ENCODE measurements at places on chromosomes 2 and 18. TPM values are rescaled to one million over a fixed set of nuclear protein-coding genes. Genes with fewer than 3 reads are reported as not detected.

- DNase-seq, result no peak
Observed at GRCh38 chr2:205868773-205869333, 186.6 kb downstream of the NRP2 start.

GRCh38 chr2:44566059-44566458 lies 204.3 kb downstream of the CAMKMT start:
- no peak for DNase-seq

DNA sequence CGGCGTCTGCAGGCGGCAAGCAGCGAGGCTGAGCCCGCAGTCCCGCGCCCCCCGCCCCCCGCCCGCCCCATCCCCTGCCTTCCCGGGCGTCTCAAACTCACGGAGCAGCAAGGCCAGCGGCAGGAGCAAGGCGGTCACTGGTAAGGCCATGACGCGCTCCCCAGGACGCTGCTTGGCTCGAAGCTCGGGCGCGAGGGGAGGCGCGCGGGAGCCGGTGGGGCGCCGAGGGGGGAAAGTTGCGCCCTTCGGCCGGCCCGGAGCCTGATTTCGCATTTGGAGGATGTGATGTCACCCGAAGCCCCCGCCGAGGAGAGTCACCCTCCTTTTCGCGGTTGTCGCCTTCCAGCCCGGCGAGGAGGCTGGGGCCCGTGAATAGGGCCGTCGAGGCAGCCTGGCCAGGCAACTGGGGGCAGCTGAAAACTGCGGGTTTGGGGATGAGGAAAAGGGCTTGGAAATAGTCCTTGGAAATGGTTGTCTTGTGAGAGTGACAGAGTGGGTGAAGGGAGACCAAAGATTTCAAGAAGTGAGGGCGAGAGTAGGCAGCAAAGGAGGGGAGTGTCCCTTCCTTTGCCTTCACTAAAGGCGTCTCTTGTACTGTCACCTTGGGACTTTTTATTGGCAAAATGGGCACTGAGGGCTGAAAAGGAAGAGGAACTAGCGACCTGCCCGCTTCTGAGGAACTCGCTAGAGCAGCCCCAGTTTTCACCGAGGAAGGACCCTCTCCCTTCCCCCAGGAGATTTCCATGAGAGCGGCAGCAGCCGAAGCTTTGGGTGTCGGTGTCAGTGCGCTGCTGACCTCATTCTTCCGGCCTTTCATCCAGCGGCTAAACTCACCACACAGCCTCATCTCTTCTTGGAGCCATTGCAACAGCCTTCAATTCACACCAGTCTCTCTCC lies at the start of gene CD8A:
TSS of gene CD8A (minus strand) at position 238 of the 897 bp plus-strand sequence. CDS start at position 150, 88 bp downstream.
- DNase-seq, result no peak

The EVX2 gene
- not detected for total RNA-seq

The TTLL4 gene
- total RNA-seq, result 23.6 TPM

DNA sequence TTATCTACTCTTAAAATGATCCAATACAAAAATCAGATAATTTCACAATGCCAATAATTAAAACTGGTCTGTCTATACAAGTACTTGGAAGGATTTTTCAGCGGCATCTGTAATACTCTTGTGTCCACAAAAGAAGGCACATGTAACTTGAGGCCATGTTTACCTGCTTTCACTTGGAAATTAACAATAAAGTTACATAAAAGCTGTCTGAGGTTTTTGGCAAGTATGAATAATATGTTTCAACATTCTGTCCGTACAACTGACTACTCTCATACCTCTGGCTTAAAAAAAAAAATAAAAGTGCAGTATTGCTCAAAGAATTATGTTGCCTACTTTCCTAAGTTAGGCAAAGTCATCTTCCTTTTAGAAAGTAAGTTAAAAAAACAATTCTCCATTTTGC lies 253.6 kb downstream of the NBAS start:
- DNase-seq, result no peak

GRCh38 chr2:219178377-219179175 lies 501 bp downstream of the RETREG2 start:
- DNase-seq, result no peak

DNA sequence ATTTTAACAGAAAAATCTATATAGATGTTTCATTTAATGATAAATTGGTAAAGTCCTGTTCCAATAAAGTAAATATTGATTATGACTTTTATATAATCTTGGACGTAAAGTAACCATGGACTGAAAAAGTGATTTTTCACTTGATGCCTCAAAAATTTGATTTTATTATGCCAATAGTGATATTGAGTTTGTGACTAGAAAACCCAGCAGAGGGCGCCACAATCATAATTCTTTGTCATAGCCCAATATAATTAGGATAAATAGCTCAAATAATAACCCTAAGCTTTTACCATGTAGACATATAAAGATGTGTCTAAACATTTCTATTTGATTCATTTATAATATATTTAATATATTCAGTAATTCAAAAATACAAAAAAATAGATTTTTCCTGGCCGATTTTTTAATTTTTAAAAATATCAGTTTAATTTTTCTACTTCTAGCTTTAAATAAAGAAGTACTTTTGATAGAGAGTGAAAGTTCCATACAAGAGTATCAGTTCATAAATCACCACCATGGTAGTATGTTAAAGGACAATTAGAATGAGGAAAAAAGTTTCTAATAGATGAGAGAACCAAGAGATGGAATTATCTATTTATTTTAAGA lies 30.7 kb downstream of the CAMKMT start:
- DNase-seq, result no peak

- DNase-seq, result no peak
Observed at GRCh38 chr2:211455216-211455841, 898.9 kb downstream of the CPS1 start.

The UGT1A10 gene
- not detected for total RNA-seq

The RESP18 gene
- not detected for total RNA-seq

DNA sequence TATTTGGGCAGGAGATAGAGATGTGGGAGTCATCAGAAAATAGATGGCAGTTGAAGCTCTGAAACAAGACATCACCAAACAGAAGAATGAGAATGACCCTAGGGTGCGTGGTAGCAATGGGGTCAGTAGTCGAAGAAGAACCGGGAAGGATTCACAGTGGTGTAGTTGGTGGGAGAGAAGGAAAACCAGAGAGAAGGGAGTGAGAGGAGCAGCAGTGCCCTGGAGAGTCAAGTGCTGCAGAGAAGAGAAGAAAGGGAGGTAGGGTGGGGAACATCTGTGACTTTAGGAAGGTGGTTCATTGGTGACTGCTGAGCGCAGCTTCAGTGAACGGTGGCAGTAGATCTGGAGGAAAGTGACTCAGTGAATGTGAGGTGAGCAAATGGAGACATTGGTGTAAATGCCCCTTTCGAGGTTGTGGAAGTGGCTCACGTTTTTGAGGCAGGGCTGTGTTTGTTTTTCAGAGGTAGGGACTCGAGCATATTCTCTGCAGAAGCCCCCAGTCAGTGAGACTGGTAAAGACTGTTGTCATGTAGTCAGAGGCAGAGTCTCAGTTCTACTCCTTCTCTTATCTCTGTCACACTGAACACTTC lies 36.4 kb downstream of the CDC42EP3 start:
- DNase-seq, result no peak

- no peak for DNase-seq
Observed at GRCh38 chr2:113229795-113230194, 48.9 kb downstream of the PAX8 start.

DNA sequence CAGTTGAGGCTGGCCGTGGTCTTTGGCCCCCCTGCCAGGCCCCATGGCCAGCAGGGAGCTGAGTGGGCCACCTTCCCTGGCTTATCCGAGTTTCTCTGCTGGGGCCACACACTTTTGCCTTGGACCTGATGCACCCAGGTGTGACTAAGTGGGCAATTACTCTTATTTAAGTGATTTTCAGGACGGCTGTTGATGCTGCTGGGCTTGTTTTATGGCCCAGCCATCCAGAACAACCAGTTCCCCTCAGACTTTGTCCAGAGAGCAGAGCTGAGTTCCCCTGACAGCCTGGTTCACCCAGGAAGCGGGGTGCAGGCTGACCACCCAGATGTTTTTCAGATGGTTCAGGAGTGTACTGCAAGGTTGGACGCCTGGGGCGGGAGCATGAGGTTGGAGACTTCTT lies 68.8 kb downstream of the GLI2 start:
- no peak for DNase-seq

GRCh38 chr2:23430263-23430662 lies 45.3 kb downstream of the KLHL29 start:
- DNase-seq, result no peak

The NEU4 gene
- total RNA-seq, result 1.1 TPM

The NPPC gene
- 2.5 TPM for total RNA-seq

DNA sequence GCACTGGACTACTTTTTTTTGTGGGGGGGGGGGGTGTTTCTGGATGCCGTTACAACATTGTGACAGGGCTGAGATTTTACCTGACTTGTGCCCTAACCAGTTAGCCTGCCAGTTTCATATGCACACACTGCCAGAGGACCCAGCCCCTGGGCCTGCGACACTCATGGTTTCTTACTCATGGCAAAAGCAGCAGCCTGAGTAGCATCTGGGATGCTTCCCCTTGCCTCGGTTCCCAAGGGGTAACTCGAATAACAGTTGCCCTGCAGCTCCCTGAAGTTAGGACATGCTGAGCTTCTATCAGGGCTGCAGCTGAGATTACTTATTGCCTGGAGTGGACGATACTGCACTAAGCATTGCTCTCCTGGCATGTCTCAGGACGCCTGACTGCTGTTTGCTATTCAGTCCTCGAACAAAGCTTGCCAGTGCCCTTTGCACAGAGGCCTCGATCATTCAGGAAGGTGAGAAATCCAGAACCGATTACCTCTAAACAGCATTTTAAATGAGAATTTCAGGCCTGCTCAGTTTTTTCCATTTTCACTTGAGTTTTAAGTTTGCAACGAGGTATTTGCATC lies 47.9 kb downstream of the TRPM8 start:
- no peak for DNase-seq

The LIMS4 gene
- total RNA-seq, result 4.9 TPM

GRCh38 chr2:234166531-234166930 lies 116.0 kb downstream of the SPP2 start:
- DNase-seq, result no peak

DNA sequence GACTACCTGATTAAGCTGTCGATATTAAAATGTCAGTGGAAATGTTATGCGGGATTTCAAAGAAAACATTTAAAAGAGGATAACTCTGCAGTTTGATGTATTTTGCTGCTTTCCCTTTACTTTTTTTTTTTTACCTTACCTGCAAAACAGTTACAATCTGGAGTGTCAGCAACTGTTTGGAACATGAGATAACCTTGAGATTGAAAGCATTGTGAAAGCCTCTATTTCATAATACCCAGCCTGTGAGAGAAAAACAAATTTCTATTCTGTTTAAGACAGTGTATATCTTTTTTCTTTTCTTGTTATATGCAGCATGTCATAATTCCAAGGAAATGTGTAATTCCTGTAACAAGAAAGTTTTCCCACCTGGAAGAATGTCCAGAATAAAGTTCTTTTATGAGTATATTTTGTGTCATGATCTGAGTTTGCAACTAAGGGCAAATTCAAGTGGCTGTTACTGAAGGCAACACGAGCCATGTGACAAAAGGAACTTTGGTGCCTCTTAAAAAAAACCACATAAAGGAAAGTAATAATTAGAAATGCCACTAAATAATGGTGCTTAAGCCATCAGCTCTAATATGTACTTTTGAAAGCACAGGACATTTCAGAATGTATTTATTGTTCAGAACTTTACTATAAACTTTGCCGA lies 297.0 kb upstream of the DSEL start:
- DNase-seq, result no peak

DNA sequence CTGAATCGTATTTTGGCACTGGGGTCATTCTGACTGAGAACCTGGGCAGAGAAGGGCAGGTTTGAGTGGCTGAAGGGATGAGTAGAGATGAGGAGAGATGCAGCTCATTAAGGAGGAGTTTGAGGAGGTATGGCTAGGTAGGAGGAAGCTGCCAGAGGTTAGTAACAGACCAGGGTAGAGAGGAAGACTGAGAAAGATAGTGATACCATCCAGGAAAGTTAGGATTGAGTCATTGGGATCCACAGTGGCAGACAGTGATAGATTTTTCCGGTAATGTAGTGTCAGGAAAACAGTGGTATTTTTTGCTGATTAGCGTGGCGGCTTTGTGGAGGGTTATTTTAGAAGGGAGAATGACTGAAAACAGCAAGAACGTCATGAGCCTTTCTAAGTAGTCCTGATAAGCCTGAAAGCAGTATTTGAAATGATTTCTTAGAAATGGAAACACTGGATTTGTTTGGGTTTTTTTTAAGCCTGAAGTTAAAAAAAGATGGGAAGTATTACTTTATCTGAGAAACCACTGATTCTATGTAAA lies 65.6 kb upstream of the STON1 start:
- no peak for DNase-seq

The B4GALT6 gene
- total RNA-seq, result 7.3 TPM

DNA sequence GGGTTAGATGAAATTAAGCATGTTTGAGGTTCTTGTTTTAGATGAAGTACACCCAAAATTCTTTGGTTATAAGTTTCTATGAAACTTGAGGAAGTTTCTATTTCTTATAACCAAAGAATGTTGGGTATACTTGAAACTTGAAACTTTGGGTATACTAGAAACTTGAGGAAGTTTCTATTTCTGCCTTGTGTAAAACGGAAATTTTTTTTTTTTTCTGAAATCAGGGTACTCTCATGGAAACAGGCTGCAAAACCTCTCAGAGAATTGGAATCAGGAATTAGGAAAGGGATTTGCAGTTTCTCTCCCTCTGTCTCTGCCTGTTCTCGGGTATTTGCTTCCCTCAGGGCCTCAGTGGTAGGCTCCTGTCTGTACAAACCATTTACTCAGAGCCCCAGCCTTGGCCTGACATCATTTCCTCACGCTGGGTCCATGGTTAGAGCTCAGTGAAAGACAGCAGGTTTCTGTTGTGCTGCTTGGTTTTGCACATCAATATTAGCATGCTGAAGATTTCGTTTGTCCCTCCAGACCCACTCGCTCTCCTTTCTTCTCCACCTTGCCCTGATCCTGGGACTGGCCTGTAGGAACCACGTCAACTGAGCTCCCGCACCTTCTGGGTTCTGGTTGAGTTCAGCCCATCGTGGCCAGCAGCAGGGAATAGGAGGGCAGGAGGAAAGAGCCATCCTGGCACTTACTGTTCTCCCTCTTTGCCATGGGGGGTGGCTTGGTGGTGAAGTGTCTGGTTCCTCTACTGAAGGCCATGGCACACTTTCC lies 106.4 kb downstream of the POLR1A start:
- peak; percentile 71 for DNase-seq

The SNTG2 gene
- total RNA-seq, result 5.6 TPM

- no peak for DNase-seq
Observed at GRCh38 chr2:73998451-73998850, 13.7 kb downstream of the TET3 start.

Measured in mesenteric fat pad (tissue), 1 donor.